ENCODE measurements at places on chromosomes 16 and 17.
A peak's percentile ranks its signal among the peaks of the same experiment; 100 is the strongest.

- no peak for DNase-seq
These were observed 142.4 kb upstream of the RBL2 start for GRCh38 chr16:53291757-53292392.

GRCh38 chr17:66661411-66662256, 173.3 kb upstream of the CACNG5 start:
- DNase-seq = no peak

DNA sequence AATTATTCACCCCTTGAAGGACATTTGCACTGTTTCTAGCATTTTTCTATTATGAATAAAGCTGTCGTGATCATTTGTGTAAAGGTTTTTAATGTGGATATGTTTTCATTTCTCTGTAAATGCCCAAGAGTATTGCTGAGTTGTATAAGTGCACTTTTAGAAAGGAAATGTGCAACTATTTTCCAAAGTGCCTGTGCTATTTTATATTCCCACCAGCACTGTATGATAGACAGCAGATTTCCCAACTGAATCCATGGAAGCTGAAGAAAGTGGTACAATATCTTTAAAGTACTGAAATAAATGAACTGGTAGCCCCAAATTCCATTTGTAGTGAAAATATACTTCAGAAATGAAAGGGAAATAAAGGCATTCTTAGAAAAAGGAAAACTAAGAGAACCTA, 238.4 kb downstream of the BCAS3 start:
- DNase-seq = no peak

- no peak for DNase-seq
These were observed 21.9 kb downstream of the ACE start for GRCh38 chr17:63498626-63499195.

- DNase-seq = no peak
These were observed 11.7 kb upstream of the CNTNAP4 start for GRCh38 chr16:76265434-76266045.

GRCh38 chr17:73292031-73292531, 19.7 kb downstream of the CDC42EP4 start:
- no peak for DNase-seq

GRCh38 chr16:81164481-81164880, 68.3 kb upstream of the GCSH start:
- no peak for DNase-seq

DNA sequence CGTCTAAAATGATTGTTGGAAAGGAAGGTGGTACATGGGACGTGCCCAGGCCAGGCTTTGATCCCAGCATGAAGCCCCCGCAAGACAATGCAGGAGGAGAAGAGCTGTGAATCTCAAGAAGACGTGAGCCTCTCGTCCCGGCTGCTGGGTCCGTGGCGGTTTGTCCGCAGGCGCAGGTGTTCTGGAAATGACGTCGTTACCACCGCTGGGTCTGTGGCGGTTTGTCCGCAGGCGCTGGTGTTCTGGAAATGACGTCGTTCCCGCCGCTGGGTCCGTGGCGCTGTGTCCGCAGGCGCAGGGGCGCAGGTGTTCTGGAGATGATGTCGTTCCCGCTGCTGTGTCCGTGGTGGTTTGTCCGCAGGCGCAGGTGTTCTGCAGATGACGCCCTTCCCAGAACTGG, 14.1 kb downstream of the SPG7 start:
- no peak for DNase-seq

- DNase-seq = no peak
These were observed 106.8 kb downstream of the METRNL start for GRCh38 chr17:83186226-83186625.

- DNase-seq = peak; percentile 52
These were observed at the start of gene ALOXE3 for GRCh38 chr17:8117980-8118768. ALOXE3 (minus strand) TSS chr17:8118514; CDS start chr17:8117990, 524 bp downstream.

GRCh38 chr17:15289285-15290183, 24.4 kb upstream of the PMP22 start:
- DNase-seq = no peak

- no peak for DNase-seq
These were observed 2.9 kb downstream of the CPPED1 start for GRCh38 chr16:12800817-12801216.

GRCh38 chr17:30969989-30970830, 629 bp upstream of the RNF135 start:
- no peak for DNase-seq

- no peak for DNase-seq
These were observed 8.7 kb downstream of the CES2 start for GRCh38 chr16:66944054-66944441.

DNA sequence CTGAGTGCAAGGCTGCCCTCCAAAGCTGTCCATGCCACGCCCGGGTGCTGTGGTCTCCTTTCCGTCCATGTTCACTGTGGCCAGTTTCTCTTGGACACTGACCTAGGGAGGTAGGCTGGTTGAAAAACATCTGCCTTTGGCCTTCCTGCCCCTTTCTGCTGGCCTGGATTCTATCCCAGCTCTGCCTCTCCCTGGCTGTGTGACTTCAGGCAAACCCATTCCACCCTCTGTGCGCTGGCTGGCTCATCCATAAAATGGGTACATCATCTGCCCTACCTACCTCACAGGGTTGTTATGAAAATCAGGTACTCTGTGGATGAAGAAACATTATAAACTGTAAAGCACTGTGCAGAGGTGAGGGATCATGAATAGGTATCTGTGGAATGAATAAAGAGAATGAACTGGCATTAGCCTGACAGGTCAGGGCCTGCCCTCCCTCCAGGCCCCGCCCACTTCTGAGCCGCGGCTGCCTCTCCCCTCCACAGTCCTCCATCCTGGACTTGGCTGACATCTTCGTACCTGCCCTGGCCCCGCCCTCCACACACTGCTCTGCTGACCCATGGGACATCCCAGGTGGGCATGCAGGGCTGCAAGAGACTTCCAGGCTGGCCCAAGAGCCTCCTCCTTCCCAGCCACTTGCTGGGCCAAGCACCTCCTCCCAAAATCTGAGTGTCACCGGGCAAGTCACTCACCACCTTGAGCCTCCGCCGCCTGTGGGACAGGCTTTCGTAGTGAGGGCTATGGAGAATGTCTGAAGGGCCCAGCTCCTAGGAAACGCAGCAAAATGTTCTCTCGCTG, 7.0 kb upstream of the SPATA20 start:
- peak; percentile 27 for DNase-seq

GRCh38 chr16:73565263-73565662, 517.3 kb upstream of the ZFHX3 start:
- DNase-seq = no peak

DNA sequence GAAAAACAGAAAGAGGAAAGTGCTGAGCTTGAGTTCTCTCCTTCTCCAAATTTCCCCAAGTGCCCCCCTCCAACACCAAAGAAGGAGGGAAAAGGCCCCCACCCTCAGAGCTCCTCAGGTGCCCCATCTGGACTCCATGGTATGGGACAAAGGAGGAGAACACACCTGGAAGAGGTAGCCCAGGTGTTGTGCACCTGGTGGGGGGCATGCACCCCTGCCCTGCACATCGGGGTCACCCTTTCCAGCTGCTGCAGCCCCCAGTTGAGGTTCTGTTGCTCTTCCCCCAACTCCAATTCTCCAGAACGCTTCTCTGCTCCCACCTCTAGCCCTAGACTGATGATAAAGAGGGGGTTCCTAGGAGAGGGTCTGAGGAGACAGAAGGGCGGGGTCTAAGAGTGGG, 3.0 kb upstream of the COL1A1 start:
- no peak for DNase-seq

DNA sequence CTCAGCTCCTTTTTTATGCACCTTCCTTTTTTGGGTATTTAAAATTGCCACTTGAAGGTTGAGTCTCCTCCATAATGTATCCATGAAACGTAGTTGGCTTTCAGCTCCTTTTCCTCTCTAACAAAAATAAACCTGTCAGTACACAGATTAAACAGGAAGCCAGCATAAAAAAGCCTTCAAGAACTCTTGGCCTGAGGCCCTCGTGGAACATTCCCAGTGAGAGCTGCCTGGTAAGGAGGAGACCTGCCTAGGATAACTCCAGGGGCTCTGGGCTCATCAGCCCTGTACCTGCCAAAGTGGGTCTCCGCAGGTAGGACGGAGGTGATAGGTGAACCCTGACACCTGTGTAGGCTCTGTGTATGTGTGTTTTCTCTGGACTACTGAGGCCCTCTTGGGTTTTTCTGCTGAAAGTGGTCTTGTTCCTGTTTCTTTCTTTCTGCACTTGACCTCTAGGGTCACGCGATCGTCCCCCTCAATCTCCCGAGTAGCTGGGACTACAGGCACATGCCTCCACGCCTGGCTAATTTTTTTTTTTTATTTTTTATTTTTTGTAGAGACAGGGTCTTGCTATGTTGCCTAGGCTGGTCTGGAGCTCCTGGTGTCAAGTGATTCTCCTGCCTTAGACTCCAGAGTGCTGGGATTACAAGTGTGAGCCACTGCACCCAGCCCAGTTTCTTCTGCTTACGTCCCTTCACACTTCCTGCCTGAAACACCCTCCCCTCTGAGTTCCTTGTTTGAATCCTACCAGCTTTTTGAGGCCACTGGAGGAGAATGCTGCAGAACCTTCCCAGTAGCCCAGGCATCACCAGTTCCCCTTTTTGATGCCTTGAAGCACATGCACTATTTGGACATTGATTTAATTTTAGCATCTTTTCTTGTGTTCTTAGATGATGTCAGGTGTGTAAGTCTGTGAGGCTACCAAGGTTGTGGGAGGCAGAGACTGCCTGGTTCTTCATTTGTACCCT, 9.8 kb downstream of the PGS1 start:
- DNase-seq = no peak

- no peak for DNase-seq
These were observed 87.9 kb downstream of the OR1D5 start for GRCh38 chr17:2975469-2975958.

DNA sequence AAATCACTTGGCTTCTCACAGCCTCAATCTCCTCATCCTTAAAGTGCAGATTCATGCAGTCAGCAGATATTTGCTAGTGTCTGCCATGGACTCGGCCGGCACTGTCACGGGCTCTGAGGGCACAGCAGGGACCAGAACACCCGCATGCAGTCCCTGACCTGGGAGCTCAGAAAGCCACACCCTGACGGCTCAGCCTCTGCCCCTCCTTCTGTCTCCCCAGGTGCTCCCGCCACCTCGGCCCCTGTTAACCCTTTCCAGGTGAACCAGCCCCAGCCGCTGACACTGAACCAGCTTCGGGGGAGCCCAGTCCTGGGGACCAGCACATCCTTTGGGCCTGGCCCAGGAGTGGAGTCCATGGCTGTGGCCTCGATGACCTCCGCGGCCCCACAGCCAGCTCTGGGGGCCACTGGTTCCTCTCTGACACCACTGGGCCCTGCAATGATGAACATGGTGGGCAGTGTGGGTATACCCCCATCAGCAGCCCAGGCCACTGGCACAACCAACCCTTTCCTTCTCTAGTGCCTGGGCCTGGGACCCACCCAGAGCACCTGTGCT, 28.7 kb downstream of the B9D1 start:
- no peak for DNase-seq

- peak; percentile 42 for DNase-seq
These were observed 22.3 kb upstream of the ZNHIT3 start for GRCh38 chr17:36463916-36464764.

- DNase-seq = no peak
These were observed 78.6 kb upstream of the ZFHX3 start for GRCh38 chr16:73126525-73126853.

GRCh38 chr16:59913666-59914065, 1179.5 kb upstream of the GOT2 start:
- no peak for DNase-seq

DNA sequence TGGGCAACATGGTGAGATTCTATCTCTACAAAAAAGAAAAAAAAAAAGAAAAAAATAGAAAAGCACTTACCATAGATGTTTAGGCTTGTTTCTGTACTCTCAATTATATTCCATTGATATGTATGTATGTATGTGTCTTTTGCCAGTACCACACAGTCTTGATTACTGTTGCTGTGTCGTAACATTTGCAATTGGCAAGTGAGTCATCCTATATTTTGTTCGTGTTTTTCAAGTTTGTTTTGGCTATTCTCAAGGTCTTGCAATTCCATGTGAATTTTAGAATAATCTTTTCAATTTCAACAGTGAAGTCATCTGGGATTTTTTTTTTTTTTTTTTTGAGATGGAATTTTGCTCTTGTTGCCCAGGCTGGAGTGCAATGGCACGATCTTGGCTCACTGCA, 19.3 kb downstream of the SPECC1 start:
- DNase-seq = peak; percentile 53

GRCh38 chr16:13957197-13958078, 37.5 kb downstream of the ERCC4 start:
- DNase-seq = no peak

DNA sequence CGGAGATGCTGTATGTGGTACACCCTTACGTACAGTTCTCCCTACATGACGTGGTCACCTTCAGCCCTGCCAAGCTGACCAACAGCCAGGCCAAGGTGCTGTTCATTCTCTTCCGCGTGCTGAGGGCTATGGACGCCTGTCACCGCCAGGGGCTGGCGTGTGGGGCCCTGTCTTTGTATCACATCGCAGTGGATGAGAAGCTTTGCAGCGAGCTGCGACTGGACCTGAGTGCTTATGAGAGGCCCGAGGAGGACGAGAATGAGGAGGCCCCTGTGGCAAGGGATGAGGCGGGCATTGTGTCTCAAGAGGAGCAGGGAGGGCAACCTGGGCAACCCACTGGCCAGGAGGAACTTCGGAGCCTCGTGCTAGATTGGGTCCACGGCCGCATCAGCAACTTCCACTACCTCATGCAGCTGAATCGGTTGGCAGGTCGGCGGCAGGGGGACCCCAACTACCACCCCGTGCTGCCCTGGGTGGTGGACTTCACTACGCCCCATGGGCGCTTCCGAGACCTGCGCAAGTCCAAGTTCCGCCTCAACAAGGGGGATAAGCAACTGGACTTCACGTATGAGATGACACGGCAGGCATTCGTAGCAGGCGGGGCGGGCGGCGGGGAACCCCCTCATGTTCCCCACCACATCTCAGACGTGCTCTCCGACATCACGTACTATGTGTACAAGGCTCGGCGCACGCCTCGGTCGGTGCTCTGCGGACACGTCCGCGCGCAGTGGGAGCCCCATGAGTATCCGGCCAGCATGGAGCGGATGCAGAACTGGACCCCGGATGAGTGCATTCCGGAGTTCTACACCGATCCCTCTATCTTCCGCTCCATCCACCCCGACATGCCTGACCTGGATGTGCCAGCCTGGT, 1.4 kb downstream of the WDR81 start:
- no peak for DNase-seq

DNA sequence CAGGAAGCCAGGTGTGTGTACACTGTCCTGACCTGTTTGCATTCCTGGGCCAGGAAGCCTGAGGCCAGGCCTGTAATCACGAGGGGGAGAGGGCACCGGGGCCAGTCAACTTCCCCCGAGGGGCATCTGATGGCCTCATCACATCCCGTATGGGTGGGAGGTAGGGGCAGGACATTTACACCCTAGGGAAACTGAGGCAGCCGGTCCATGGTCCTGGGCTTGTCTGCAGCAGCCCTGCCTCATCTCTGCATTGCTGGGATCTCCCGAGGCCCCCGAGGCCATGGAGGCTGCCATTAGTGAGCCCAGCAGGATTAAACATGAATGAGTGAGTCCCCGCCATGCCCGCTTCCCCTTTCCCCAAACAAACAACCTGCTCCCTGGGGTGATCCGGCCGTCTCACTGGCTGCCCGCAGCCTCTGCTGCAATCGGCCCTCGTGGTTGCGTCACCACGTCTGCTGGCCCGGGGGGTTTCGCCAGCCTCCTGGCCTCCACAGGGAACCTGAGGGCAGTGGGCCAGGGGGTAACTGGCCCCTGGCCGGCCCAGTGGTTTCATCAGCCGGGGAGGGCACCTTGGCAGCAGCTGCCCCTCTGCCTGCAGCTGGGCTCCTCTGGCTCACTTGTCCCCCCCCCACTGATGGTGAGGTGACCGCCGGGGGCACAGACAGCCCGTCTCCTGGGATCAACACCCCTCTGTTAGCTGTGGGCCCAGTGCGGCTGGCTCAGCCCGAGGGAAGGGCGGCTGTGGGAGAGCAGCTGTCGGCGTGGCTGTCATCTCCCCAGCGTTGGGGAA, 88.3 kb upstream of the GSE1 start:
- no peak for DNase-seq

- DNase-seq = no peak
These were observed 33.0 kb downstream of the PITPNM3 start for GRCh38 chr17:6523330-6523729.
